ENCODE measurements at places on chromosomes 4 and X.

- no peak for DNase-seq
Observed at GRCh38 chrX:21730026-21730425, 27.9 kb downstream of the SMPX start.

DNA sequence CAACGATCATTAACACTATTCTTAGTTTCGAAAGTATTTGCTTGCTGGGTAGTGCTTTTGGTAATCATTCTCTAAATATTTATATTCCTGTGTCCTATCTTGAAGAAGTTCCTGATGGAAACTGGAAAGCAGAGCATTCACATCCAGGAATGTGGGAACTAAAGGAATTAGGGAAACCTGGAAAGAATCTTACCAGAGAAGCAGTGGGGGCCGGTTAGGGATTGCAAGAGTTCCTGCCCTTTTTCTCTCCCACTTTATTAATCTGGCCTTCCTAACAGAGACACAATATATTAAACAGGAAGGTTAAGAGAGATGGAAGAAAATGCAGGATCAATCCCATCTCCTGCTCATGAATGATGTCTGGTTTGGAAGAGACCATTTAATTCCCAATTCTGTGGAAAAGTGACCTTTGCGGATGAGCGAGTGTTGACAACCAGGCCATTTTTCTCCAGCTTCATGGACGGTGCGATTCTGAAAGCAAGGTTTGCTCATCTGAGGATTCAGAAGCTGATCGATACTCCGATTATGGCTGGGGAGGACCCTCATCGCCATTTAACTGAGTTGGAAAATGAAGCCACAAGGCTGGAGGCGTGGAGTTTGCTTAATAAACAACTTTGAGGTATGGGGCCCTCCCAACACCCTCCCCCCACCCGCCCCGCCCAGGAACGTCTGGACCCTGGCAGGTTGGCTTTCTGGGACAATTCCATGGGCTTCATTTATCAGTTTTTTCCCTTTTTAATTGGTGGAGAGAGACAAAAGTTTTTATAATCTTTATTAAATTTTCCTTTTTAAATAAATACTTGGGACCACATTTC, 52.3 kb downstream of the C4orf51 start:
- no peak for DNase-seq

DNA sequence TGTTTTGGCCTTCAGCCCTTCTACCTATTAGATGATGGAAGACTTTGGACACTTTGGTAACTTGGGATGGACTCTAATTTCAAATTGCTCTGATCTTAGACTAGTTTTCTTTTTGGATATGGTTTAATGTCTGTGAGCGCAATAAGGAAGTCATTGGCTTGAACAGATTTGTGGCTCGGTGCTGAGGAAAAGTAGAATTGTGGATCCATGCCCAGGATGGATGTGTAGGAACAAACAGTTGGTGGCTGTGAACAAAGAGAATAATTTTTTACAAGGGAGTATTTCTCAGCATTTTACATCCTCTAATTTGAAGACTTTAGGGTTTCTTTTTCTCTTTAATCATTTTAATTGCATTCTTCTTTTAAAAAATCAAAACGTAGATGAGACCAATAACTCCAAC, 327.1 kb downstream of the GLUD2 start:
- no peak for DNase-seq

DNA sequence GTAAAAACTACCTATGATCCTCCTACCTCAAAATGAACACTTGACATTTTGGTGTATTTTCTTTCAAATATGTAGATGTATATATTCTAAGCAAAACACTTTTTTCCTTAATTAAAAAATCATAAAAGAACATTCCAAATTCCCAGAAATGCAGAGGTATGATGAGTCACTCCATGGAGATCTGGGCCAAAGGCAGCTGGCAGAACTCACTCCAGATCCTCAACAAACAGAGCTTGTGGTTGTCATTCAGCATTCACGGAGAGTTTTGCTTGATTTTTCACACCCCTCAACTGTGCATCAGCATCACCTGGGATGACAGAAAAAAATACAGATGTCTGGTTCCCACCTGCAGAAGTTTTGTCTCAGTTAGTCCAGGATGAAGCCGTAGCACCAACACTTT, 144.6 kb downstream of the KIT start:
- DNase-seq, result no peak

GRCh38 chrX:19887911-19888879, 795 bp upstream of the SH3KBP1 start:
- no peak for DNase-seq

GRCh38 chr4:1400191-1400805, 5.9 kb downstream of the NKX1-1 start:
- DNase-seq, result no peak

DNA sequence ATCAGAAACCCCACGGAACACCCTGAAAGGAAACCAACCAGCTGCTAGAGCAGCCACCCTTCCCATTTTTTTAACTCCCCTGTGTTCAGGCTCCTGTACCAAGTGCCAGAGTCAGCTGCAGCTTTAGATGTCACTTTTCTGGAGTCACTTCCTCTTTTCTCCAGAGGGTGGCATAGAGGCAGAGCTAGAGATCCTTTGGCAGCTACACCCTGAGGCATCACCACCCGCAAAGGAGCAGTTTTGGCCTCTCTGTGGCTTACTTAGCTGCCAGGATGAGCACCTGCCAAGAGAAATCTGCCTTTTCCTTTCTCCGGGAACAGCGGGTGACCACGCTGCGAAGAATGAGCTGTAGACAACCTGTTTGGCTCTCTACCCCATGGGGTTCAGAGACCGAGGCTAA, 58.0 kb upstream of the CHRDL1 start:
- DNase-seq, result no peak

- no peak for DNase-seq
Observed at GRCh38 chr4:75512386-75513211, 1.6 kb downstream of the RCHY1 start.

DNA sequence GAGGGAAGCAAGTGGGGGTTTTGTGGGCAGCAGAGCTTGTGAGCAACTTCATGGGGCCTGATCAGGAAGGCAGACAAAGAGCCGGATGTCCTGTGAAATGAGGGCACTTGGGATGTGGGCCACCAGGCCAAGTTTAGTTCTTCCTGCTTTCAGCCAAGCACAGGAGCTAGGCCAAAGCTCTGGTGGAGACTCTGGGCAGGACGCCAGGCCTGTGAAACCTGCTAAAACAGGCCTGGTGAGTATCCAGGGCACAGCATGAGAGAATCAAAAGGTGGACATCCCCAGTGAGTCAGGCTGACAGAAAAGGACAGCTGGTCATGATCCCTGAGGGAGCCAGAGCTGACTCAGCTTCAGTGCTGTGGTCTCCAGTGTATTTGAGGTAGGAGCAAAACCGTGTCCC, 95.7 kb downstream of the NPNT start:
- no peak for DNase-seq

Data from suprapubic skin (tissue), 4 donors.